ENCODE measurements at places on chromosomes 5 and 9. TPM values are rescaled to one million over a fixed set of nuclear protein-coding genes. Genes with fewer than 3 reads are reported as not detected.

FOXD4 gene
- total RNA-seq: 0.31 TPM

TRIM36 gene
- total RNA-seq: 120 TPM

SNAPC4 gene
- 12.2 TPM for total RNA-seq

ZNF474 gene
- 0.94 TPM for total RNA-seq

FAM221B gene
- total RNA-seq: not detected

RABL6 gene
- 54.5 TPM for total RNA-seq

ENC1 gene
- 2,270 TPM for total RNA-seq

LCN15 gene
- total RNA-seq: not detected

ZCCHC10 gene
- total RNA-seq: 16.3 TPM

PPP3R2 gene
- 0.63 TPM for total RNA-seq

WDR70 gene
- total RNA-seq: 46.3 TPM

TRIP13 gene
- total RNA-seq: 8.1 TPM

PCDHGA7 gene
- total RNA-seq: 23.8 TPM

TRAF2 gene
- total RNA-seq: 11.6 TPM

RETREG1 gene
- total RNA-seq: 67.9 TPM

FOXD4L4 gene
- 1.6 TPM for total RNA-seq

SWI5 gene
- 6.6 TPM for total RNA-seq

FCN2 gene
- not detected for total RNA-seq

AK8 gene
- 1.6 TPM for total RNA-seq

DMRT2 gene
- not detected for total RNA-seq

NAIP gene
- 80.1 TPM for total RNA-seq

MCTP1 gene
- 112 TPM for total RNA-seq

PTGES gene
- total RNA-seq: 2.5 TPM

ARL14EPL gene
- not detected for total RNA-seq

KIAA0825 gene
- 44.8 TPM for total RNA-seq

RNF183 gene
- not detected for total RNA-seq

CNTNAP3B gene
- 118 TPM for total RNA-seq

PCDHA7 gene
- 47.0 TPM for total RNA-seq

ABITRAM gene
- total RNA-seq: 11.0 TPM

C9orf50 gene
- total RNA-seq: not detected

TMEM215 gene
- 0.31 TPM for total RNA-seq

PCDHB15 gene
- total RNA-seq: 32.9 TPM

ANXA2R gene
- 2.5 TPM for total RNA-seq

EQTN gene
- total RNA-seq: 8.1 TPM

SVEP1 gene
- total RNA-seq: 16.3 TPM

Data from parietal lobe (tissue), 2 donors.